ENCODE measurements at places on chromosomes 1 and 21.

GRCh38 chr1:172460887-172461315, 17.0 kb upstream of the PIGC start:
- DNase-seq, result no peak

DNA sequence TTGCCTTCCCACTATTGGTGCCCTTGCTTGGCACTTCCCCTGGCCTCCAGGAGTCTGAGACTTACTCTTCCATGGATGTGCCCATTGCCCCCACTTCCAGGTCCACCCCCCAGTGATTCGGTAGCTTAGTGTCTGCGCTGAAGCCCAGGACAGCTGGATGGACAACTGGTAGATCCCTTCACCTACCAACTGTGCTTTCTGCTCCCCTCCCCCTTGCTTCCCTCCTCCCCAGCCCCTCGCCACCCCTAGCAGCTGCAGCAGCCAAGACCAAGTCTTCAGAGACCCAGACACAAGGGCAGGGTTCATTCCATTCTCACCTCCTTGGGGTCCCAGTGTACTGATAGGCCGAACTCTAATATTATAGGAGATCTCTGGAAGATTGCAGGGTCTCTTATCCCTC, 6.9 kb downstream of the LMNA start:
- DNase-seq, result no peak

- DNase-seq, result no peak
These were observed 561.1 kb upstream of the ZP4 start for GRCh38 chr1:238451781-238452310.

GRCh38 chr1:218748071-218748470, 402.9 kb downstream of the TGFB2 start:
- no peak for DNase-seq

GRCh38 chr21:41979751-41980369, 26.0 kb upstream of the C2CD2 start:
- no peak for DNase-seq

DNA sequence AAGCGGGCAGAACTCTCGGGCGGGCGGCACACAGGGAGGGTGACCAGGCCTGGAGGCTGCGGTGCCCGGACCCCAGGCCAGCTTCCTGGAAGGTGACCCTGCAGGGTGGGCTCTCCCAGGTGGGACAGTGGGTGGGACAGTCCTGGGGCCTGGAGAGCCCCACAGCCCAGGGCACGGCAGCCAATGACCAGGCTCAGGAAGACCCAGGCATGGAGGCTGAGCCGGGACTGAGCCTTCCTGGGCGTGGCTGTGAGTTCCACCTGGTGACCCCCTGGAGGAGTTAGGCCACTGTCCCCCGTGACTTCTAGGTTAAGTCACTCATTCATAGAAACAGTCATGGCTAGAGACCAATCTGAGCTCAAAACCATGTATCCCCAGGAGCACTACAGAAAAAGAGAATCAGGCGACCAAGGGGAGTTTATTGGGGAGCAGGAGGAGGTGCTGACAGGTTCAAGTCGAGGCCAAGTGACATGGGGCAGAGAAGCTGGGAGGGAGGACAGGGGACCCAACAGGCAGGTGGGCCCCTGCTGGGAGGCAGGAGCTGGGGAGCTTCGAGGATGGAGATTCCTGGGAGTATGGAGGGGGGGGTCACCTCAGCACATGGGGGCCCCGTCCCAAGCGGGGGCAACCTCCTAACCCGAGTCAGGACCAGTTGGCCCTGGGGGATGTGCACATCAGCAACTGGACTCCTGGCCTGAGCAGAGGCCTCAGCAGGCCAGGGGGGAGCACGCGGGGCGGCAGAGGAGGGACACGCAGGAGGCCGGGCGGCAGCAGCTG, 1.2 kb downstream of the KRTAP10-5 start:
- DNase-seq, result no peak

DNA sequence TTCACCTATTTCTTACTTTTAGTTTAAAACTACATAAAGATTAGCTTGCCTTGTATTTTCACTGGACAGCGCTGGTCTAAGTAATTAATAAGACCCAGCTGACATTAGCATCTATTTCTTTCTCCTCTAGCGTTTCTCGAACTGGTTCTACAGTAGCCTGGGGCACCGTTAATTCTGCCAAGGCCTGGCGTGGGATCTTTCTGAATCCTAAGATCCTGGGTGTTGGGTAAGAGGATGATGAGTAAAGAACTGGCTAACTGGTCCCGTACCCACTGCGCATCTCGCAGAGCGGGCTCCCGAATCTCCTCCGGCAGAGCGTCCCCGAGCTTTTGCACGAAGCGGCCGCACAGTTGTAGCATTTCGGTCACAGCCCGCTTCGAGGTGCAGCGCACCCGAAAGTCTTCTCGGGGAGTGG, 309 bp downstream of the NSL1 start:
- DNase-seq, result no peak

DNA sequence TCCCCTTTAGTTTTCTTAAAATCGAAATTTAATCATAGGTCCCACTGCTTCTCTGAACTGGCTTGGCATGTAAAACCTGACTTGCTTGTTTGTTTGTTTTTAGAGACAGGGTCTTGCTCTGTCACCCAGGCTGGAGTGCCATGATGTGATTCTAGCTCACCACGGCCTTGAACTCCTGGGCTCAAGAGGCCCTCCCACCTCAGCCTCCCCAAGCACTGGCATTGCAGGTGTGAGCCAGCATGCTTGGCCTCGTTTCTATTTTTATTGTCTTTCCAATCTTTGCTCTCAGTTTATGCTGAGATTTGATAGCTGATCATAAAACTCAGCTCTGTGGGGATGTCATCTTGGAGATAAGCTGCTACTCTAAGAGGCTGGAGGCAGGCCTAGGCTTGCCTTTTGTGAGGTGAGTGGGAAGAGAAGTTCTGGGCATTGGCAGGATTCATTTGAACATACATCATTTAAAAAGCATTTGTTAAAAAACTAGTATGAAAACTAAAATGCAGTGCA, 51.5 kb upstream of the GCLM start:
- no peak for DNase-seq

GRCh38 chr1:14238472-14239307, 359.8 kb upstream of the KAZN start:
- DNase-seq, result no peak

All from hematopoietic multipotent progenitor cell treated with erythropoietin and hydrocortisone succinate and interleukin-3 and kit ligand, for 15 days (in vitro differentiated cells).